Stimulated activated CD8-positive, alpha-beta memory T cell treated with anti-CD3 and anti-CD28 coated beads, Interleukin-7, amount 100 ng/mL, for 1 hour (primary cell): ENCODE measurements at places on chromosomes 4 and X.

DNA sequence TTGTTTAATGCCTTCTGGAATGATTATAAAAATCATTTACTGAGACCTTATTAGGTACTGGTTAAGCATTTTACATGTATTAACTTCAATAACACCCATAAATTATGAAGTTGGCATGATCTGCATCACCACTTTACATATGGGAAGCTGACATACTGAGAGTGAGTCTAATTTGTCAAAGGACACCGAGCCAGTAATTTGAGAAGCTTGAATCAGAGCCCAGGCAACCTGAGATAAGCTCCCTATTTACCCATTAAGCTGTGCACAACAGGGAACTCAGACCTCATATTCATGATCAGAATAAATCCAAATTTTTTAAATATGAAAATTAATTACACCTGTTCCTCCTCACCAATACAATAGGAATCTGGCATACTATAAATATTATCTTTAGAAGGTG lies 247.9 kb upstream of the EPHA5 start:
- no peak for DNase-seq

DNA sequence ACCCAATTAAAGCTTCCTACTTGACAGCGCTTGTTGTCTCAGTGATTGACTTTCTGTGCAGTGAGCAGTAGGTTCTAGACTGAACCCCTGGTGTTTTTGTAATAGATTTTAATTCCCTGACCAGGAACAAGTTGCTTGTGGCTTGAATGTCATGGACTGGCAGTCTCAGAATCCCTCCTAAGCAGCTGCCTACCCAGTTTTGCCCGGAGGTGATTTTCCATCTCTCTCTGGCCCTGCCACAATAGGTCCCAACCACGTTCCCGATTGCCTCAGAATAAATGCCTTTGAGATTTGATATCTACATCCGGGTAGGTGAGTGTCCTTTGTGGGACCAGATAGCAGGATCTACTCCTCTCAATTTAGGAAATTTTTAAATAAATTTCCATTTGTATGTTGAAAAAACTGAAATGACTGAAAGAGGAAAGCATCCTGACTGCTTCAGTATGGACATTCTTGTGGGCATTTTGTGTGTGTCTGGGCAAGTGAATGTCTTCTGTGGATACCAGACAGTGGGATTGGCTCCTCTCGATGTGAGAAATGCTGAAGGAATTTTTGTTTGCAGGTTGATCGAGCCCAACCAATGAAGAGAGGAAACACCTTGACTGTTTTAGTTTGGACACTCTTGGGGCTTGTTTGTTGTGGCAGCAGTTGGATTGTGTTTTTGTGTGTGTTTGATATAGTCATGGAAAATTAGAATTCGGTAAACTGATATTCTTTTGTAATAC lies 1607.4 kb downstream of the C4orf33 start:
- no peak for DNase-seq

- no peak for DNase-seq
Observed at GRCh38 chr4:75398501-75398900, 115.7 kb downstream of the RCHY1 start.

- no peak for DNase-seq
Observed at GRCh38 chrX:74423289-74423998, 2.2 kb downstream of the SLC16A2 start.

GRCh38 chrX:45233531-45233930 lies 32.9 kb upstream of the DIPK2B start:
- DNase-seq: no peak

DNA sequence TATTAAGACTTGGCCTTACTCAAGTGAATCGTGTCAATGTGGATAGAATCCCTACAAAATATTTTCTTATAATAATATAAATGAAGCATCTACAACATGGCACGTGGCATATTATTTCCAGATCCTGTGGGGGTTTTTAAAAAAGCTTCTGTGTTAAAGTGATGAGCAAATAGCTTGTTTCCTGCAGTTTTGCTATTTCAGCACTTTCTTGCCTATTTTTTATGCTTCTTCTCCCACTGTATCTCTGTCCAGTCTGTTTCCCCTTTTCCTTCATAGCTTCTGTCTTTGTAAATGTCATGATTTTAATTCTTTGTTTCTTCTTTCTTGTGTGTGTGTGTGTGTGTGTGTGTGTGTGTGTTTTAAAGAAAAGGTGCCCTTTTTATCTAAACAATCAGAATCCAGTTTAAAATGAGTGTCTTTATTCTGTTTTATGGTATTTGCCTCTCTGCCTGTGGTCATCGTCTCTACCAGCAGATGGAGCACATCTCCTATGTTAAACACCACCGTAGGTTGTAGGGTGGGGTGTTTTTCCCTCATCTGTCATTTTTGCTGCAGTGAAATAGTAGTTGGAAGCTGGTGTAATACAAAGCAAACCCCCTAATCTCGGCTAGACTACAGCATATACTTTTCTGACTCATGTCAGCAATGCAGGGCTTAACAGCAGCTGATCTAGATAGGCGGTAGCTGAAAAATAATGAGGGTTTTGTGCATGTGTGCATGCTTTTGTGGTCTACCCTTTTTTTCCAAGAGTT lies 33.1 kb downstream of the FTHL17 start:
- no peak for DNase-seq

GRCh38 chrX:40006106-40007017 lies 91.4 kb downstream of the BCOR start:
- DNase-seq: no peak

GRCh38 chrX:130831347-130831722 lies 71.7 kb downstream of the ENOX2 start:
- no peak for DNase-seq

DNA sequence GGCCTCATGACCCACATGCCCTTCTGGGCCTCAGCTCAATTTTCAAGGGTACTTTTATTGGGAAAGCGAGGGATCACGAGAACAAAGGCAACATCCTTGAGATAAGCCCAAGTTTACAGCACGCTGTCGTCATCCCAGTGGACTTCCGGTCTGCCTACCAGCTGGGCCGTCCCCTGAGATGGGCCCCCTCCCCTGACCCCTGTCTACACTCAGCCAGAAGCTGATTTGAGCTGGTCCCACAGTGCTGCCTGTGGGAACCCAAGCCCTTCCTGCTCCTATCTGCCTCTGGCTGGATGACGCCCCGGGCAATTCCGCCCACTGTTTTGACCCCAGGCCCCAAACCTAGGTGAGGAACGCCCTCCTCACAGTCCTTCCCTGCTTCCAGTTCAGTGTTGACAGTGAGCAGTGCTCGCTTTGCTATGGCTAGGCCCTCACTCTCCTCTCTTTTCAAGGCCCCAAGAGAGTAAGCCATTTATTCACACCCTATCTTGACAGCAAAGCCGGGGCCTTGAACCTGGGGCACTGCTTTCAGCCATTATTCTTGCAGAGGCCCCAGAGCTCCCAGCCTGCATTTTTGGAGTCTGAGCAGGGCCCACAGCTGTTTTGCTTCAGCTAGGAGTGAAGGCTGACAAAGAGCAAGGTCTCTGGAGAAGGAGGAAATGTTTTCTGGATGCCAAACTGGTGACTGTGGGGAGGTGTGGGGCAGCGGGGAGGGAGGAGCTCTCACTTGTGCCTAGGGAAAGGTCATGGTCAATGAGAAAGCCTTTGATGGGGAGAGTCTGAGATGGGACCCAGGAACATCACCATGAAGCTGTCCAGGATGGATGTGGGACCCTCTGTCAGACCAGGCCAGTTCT lies 164.6 kb upstream of the BCOR start:
- no peak for DNase-seq

GRCh38 chr4:170272959-170273358 lies 183.2 kb upstream of the AADAT start:
- DNase-seq: no peak

DNA sequence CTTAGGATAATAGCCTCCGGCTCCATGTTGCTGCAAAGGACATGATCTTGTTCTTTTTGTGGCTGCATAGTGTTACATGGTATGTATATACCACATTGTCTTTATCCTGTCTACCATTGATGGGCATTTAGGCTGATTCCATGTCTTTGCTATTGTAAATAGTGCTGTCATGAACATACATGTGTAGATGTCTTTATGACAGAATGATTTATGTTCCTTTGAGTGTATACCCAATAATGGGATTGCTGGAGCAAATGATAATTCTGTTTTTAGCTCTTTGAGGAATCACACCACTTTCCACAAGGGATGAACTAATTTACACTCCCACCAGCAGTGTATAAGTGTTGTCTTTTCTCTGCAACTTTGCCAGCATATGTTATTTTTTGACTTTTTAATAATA lies 4.6 kb downstream of the RAB33B start:
- no peak for DNase-seq

DNA sequence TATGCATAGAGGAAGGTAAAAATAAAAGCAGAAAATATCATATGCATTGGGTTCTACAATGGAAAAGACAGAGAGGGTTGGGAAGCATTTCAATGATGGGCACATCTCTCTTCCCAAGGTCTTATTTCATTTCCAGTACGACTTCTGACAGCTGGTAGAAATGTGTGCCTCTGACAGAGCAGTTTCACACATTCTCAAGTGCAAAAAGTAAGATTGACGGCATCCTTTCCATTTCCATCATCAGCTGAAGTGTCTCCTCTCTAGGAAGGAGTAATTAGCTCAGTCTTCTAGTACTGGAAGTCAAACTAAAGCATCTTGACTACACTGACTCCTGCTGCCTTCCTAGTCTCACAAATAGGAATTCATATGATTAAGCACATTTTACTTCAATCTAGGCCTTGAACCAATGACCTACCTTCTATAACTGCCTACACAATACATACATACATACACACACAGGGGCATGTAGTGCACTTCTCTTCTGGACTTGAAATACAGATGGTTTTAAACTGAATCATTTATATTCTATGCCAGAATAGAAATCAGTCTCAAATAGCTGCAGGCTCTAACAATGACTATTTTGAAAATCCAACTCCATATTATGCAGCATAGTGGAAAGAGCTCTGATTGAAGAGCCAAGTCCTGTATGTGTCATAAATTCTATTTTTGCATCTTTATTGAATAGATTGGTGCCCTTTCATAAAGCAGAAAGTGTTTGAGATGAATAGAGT lies 473.4 kb downstream of the INPP4B start:
- DNase-seq: no peak

DNA sequence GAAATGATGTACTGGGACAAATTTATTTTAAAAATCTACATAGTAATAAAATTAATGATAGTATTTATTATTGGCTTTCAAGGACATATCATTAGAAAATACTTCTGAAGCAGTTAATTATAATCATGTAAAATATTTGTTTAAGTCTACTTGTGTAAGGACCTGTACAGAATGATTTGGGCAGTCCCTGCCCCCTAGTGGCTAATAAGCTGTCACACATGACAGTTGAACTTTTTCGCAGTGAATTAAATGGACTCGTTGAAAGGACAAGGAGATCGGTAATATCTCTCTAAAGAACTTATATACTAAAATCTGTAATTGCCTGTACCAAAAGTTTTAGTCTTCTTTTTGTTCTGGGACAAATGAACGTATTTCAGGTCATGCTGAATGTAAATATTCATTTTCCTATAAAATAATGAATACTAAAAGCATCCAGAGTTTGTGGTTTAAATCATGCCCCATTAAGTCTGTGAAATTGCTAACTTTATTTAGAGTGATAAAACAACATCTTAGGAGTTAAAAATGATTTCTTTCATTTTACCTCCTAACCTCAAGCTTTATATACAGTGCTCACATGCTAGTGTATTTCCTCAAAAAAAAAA lies 13.6 kb downstream of the EXOC1 start:
- no peak for DNase-seq

DNA sequence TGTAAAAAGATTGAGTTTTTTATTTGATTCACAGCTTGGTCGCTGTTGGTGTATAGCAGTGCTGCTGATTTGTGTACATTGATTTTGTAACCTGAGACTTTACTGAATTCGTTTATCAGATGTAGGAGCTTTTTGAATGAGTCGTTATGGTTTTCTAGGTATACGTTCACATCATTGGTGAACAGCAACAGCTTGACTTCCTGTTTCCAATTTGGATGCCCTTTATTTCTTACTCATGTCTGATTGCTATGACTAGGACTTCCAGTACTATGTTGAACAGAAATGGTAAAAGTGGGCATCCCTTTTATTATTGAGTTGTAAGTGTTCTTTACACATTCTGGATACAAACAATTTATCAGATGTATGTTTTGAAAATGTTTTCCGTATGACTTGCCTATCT lies 76.0 kb downstream of the ADGRG4 start:
- no peak for DNase-seq

DNA sequence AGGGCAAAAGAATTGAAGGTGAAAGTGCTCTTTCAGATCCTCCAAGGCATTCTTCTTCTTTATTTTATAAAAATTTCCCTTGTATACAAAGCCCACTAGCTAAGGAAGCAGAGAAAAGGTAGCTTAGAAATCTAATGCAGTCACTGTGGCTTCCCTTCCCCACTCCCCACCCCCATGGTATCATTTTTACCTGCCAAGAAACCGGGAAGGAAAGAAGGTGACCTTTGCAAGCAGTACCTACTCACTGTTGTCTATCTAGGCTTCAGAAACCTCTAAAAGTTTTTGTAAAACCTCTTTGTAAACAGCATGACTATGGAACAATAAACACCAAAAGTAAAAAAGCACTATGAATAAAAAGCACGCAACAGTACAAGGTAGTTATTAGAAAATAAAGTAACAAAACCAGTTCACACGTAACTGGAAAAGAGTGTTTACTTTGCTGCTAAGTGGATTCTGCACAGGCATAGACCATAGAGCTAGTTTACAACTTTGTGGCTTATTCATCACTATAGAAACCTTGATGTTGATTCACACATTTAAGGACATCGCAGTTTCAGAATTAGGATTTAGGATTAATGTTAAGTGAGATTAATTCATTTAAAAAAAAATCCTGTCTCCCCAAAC lies 109.6 kb upstream of the FTHL17 start:
- DNase-seq: no peak

GRCh38 chr4:74742185-74742584 lies 52.1 kb downstream of the BTC start:
- no peak for DNase-seq

GRCh38 chr4:41475402-41475801 lies 62.6 kb upstream of the LIMCH1 start:
- DNase-seq: no peak

DNA sequence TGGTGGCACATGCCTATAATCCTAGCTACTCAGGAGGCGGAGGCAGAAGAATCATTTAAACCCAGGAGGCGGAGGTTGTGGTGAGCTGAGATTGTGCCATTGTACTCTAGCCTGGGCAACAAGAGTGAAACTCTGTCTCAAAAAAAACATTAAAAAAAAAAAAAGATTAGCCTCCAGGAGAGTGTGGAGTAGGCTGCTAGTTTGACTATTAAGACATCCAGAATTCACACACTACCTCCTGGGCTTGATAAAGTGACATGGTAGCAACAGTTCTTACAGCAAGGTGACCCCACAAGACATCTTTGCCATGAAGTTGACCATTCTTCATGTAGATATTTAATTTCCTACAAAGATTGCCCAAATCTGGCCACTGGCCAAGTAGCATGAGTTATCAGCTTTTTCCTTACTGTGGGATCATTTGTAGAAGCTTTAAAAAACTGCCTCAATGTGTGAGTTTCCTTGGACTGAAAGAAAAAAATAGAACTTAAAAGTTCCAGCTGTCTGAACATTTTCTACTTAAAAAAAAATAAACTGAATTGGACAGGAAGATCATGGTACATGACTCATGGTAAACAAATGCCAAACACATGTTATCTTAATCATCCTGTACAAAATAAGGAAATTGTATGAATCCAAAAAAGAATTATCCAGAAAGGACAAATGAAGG lies 35.3 kb upstream of the SPRY1 start:
- no peak for DNase-seq

DNA sequence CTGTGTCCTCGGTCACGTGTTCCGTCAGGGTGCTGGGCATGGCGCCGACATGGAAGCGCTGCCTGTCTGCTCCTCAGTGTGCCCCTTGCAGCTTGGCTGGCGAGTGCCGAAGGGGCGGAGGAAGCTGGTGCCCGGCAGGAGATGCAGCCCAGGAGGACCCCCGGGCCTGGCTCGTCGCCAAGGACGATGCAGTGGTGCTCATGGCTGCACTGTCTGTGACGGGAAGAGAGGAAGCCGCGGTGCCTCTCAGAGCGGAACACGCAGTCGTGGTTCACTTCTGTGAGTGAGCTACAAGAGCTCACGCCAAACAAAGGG lies 38.1 kb downstream of the FGFRL1 start:
- DNase-seq: no peak
